ENCODE measurements at places on chromosomes 16 and 17.

- no peak for DNase-seq
These were observed 17.0 kb upstream of the NTN1 start for GRCh38 chr17:9004132-9004960.

- peak; percentile 87 for DNase-seq
These were observed 70.8 kb upstream of the TNRC6C start for GRCh38 chr17:77887464-77888241.

DNA sequence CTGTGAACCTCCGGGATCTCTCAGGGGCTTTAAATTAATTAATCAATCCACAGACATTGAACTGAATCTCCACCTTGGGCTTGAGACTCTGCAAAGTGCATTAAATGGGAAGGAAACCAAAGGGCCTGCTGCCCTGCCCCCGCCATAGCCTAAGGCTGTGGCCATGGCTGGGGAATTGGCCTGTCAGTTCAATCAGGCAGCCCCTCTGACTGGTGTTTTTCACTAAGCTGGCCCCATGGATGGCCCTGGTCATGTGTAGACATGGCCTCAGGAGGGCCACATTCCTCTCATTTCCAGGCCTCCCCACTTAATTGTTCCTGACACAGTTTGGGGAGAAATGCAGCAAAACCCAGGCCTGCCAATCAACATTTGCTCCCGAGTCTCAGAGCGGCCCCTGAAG is 499.8 kb downstream of the WWOX start:
- no peak for DNase-seq

DNA sequence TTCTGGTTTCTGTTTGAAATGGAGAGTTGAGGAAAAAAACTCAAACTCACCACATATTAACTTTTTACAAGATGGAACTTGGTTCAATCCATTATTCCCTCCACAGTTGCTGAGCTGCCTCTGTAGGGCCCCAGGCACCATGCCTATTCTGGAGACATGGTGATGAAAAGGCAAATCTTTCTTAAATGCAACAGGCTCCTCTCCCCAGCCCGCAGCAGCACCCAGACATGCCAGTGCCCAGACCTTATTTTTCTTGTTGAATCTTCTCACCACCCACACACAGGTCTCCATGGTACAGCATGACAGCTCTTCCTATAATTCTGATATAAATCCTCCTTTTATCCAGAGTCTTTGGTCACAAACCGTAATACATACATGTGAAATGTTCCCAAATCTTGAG is 7.6 kb downstream of the CYTH1 start:
- DNase-seq: no peak

DNA sequence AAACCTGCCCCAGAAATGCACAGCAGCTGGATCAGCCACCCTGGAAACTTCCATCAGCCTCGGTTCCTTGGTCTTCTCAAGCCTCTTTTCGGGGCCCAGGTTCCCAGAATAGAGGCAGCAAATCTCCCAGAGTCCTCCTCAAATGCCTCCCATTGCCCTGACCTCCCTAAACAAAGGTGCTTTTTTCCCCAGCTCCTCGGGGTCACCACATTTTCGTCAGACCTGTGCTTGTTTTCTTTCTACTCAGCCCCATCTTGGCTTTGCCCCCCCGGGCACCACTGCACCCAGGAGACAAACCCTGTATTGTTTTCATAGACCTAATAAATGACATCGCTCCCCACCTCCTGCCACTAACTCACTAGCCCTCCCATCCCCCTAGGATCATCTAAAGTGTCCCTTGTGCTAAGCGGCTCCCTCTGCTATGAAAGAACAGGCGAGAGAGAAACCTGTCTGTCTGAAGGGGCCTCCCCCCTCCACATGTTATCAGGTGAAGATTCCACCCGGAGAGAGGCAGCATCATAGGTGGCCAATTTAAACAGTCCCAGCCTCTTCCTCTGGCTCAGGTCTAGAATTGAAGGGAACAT is 451.1 kb downstream of the SOX9 start:
- no peak for DNase-seq

GRCh38 chr16:23055481-23055880 is 93.8 kb downstream of the USP31 start:
- no peak for DNase-seq

- DNase-seq: no peak
These were observed 3.9 kb upstream of the WNT9B start for GRCh38 chr17:46847204-46848191.

GRCh38 chr17:30219833-30220232 is 15.7 kb downstream of the SLC6A4 start:
- DNase-seq: no peak

GRCh38 chr16:56259425-56259779 is 68.1 kb downstream of the GNAO1 start:
- no peak for DNase-seq

DNA sequence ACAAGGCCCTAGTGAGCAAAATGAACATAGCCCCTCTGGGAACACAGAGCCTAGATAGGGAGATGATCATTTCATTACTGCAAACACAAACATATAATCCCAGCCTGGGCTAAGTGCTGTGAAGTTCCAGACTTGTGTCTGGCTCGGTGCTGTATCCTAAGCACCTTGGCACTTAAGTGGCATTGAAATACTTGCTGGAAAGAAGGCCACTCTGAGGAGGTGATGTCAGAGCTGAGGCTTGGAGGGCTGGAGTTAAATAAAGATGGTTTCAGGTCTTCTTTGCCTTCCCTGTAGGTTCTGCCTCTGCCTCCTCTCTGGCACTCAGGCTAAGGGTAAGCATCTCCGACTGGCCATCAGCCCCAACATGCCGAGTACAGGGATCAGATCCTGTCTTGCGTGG is 2.4 kb upstream of the CACNA1G start:
- DNase-seq: no peak

GRCh38 chr17:9356488-9356911 is 219.1 kb downstream of the STX8 start:
- peak; percentile 16 for DNase-seq

GRCh38 chr16:67406111-67406971 is 9.9 kb downstream of the ZDHHC1 start:
- DNase-seq: no peak

DNA sequence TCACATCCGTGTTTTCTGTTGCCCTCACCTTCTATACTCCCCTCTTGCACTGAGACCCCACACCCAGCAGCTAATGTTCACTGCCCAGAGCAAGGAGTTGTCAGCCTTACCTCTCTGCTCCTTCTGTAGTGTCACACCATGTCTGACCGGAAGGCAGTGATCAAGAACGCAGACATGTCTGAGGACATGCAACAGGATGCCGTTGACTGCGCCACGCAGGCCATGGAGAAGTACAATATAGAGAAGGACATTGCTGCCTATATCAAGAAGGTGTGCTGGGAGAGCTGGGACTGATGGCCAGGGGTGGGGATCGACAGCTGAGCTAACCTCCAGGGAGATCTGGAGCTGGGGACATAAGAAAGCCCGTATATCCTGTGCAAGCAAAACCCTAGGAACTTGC is 3.7 kb downstream of the DYNLL2 start:
- DNase-seq: no peak

DNA sequence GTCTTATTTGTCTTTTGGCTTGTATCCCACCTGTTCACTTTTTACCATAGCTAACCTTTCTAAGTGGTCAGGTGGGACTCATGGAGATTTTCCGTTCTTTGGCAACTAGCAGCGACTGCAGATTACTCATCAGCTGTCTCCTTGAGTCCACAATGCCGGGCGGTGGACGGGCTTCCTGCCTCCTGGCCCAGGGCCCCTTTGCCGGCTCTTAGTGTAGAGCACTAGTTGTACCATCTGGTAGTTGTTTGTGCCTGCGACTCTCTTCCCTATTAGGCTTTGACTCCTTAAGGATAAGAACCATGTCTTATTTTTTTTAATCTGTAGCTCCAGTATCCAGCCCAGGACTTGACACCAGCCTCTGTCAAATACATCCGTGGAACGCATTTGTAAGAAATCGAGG is 399.9 kb downstream of the WWOX start:
- DNase-seq: no peak

GRCh38 chr17:8740486-8740885 is 4.2 kb downstream of the CCDC42 start:
- DNase-seq: peak; percentile 60

DNA sequence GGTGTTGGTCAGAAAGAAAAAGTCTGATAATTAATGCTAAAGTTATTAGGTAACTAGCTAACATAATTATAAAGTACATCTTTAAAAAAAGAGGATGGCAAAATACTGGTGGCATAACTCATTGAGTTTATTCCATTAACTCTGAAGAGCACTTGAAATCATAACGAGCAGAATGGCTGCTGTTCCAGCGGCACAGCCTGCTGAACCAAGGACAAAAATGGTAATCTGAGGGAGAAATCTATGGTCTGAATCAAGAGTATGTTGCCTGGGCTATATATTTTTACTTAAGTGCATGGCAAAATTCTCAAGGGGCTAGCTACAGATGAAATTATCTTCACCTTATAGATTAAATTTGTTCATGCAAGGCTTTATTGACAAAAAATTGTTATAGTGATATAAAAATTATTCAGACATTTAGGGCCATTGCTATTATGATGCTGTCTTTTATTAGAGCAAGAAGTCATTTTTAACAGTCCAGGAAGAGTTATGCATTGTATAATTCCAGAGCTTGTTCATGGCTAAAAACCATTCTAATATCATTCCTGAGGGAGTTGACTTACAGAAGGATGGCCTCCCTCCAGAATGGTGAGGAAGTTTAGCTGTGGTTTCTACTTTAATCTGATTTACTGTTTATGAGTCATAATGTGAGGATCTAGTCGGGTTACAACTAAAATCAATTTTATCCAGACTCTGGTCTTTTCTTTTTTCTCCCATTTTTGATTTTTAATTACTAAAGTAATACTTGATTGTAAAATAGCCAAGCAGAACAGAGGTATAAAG is 41.4 kb upstream of the ANKFN1 start:
- DNase-seq: no peak

DNA sequence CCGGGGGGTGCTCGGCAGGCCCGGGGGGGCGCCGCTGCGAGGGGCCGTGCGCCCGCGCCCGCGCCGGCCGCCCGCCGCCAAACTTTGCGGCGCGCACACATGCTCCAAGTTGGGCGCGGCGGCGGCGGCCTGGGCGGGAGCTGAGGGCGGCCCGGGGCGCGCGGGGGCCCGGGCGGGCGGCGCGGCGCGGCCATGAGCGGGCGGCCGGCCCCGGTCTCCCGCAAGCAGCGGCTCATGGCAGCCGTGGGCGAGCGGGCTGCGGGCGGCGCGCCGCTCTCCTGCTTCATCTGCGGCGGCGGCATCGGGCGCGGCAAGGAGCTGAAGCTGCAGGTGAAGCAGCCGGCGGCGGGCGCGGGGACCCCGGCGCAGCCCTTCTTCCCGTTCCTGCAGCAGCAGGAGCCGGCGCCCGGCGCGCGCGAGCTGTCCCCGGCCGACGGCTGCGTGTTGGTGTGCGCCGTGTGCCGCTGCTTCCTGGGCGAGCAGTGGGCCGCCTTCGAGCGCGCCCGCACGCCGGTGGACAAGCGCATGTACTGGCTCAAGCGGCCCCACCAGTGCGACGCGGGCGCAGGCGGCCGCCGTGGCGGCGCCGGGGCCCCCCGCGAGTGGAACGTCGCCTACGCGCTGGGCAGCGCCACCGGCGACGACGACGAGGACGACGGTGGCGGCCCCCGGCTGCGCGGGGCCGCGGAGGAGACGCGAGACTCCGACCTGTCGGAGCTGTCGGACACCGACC is 57.2 kb upstream of the CIBAR2 start:
- no peak for DNase-seq

DNA sequence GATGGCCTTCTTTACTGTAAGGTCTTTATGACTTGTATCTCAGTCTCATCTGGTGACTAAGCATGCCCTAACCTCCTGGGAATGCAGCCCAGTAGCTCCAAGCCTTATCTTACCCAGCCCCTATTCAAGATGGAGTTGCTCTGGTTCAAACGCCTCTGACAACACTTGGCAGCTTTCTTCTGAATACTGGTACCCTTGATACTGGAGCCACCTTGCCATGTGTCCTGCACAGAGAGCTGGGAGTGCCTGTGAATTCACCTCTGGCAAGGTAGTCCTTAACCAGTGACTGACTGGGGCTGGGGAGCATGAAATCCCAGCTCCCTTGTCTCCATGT is 17.2 kb downstream of the NUDT7 start:
- DNase-seq: no peak

- no peak for DNase-seq
These were observed 9.2 kb downstream of the UBALD2 start for GRCh38 chr17:76274112-76274956.

GRCh38 chr16:8496364-8496763 is 93.9 kb downstream of the TMEM114 start:
- DNase-seq: no peak

DNA sequence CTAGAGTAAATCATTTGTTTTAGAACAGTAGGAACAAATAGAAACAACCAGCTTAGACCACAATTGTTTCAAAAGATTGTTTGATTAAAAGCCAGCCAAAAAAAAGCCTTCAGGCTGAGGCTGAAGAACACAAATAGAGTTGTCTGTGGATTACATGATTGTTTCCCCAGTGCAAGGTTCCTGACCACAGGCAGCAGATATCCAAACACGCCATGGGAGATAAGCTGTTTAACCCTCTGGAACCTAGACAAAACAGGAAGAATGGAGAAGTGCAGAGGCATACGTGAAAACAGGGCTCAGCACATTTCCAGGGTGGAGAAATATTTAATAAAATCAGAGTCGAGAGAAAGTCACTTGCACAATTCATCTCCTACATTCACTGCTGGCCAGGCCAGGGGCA is 21.0 kb downstream of the ATPAF2 start:
- no peak for DNase-seq
